ENCODE measurements at places on chromosomes 6 and 20.

GRCh38 chr20:56626367-56627121 lies 2.6 kb upstream of the TFAP2C start:
- DNase-seq: peak; percentile 52

DNA sequence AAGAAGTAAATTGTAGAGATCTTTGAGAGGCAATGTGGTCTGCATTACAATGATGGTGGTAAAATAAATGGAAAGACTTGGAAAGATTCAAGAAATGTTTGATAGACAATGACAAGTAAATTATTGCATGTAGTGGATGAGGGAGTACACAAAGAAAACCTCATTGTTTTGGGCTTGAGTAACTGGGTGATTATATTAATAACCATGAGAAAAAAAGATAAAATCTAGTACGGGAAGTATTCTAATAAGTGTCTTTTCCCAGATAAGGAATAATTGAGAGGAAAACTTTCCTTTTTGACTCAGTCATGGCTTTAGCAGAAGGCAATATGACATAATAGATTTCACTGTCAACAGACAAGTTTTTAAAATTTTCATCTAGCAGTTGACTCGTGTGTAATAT lies 993.0 kb downstream of the EYS start:
- DNase-seq: no peak

DNA sequence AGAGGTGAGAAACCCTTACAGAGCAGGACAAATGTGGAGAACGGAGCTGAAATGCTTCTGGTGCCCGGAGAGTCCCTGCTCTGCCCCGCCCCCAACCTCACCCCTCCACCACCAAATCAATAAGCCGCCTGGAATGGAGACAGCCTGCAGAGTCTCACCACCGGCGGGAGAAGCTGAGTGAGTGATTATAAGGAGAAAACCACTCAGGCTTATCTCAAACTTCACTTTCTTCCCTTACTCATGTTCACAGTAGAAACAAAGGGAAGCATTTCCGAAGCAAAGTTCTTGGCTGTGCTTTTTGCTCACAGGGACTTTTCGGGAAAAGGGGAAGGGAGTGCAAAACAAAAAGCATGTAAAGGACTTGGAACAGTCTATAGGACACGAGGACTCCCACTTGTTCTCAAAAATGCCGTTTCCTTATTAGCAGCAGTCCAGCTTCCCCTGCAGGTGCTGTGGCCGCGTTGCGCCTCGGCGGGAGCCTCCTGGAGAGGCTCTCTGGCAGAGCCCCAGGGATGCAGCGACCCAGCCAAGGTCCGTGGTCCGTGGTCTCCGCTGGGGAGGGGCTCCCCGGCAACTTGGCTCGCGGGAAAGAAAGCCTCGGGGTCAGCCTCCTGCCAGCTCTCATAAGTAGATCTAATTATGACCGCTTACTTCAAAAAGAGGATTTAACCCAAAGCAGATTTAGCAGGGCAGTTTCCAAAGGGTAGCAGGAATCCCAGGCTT lies 64.8 kb upstream of the TMEM30A start:
- DNase-seq: peak; percentile 36

GRCh38 chr6:156851454-156851921 lies 74.3 kb downstream of the ARID1B start:
- DNase-seq: no peak

GRCh38 chr6:91505199-91505598 lies 918.3 kb upstream of the MAP3K7 start:
- no peak for DNase-seq

DNA sequence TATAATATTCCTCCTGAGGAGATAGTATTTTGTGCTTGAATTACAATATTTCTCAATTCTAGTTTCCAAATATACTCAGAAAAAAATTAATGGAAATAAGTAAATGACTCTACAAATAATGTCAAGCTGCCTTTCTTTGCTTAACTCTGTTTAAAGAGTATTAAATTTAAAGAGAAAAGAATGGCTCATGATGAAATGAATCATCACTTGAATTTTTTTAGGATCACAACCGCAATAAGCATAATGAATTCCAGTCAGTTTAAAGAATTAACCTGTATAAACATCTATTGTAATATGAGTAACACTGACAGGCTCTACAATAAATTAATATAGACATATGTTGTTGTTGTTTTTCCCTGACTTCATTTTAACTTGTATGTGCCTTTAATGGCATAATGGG lies 266.2 kb upstream of the ADGRB3 start:
- no peak for DNase-seq

- DNase-seq: no peak
These were observed 144.8 kb downstream of the MOXD1 start for GRCh38 chr6:132256457-132256856.

DNA sequence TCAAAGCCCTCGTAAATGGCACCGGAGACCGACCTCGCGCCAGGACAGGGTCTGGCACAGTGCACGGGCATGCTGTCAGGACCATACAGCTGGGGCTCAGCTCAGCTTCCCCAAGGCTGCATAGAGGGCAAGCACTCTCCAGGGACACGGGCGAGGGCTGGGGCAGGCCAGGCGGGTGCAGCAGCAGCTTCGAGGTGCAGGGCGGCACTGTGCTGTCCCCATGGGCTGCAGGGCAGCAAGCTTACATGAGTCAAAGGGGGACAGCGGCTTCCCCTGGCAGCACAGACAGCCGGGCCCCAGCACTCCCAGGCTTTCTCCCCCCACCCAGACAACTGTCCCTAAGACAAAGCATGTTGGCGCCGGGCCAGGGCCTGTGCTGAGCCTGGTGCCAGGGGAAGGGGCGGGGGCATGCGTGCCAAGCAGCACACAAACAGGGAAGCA lies 25.7 kb downstream of the PSMG4 start:
- no peak for DNase-seq

- no peak for DNase-seq
These were observed 258.0 kb downstream of the KHDC1L start for GRCh38 chr6:72967329-72967728.

GRCh38 chr6:111626441-111626840 lies 20.8 kb upstream of the TRAF3IP2 start:
- DNase-seq: peak; percentile 40

- peak; percentile 81 for DNase-seq
These were observed 71.3 kb upstream of the IYD start for GRCh38 chr6:150297327-150298029.

- no peak for DNase-seq
These were observed 26.2 kb downstream of the PSMF1 start for GRCh38 chr20:1144401-1145172.

GRCh38 chr20:16205507-16205906 lies 367.7 kb downstream of the KIF16B start:
- DNase-seq: peak; percentile 24

- DNase-seq: no peak
These were observed 11.7 kb upstream of the TREM2 start for GRCh38 chr6:41174610-41175009.

DNA sequence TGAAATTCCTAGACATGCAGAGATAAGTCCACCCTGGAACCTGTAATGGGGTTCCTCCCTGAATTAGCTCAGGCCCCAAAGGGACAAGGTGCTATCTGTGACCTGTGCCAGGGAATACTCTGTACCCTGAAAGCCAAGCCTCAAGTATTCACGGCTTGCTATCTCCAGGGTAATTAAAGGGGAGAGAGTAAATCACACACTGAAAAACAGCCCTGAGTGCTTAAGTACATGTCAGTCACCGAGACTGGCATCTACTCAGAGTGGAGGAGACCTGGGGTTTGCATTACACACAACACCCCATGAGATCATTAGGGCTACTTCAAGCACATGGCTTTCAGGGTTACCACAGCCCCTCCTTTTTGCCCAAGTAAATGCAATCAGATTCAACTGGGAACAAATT lies 188.1 kb downstream of the CD83 start:
- no peak for DNase-seq

DNA sequence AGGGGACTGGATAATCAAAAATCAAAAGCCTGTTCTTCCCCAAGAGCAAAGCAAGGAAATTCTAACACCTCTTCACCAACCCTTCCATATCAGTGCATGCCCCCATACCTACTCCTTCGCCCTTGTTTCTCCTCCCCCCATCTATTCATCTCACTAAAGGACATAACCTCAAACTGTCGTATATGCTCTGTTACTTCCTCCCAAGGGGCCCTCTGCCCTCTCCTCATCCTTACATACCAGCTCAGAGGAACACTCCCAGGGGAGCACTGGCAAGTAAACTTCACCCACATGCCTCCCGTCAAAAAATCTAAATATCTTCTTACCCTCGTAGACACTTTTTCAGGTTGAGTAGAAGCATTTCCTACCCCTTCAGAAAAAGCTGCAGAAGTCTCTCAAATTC lies 9.4 kb upstream of the ADTRP start:
- no peak for DNase-seq

DNA sequence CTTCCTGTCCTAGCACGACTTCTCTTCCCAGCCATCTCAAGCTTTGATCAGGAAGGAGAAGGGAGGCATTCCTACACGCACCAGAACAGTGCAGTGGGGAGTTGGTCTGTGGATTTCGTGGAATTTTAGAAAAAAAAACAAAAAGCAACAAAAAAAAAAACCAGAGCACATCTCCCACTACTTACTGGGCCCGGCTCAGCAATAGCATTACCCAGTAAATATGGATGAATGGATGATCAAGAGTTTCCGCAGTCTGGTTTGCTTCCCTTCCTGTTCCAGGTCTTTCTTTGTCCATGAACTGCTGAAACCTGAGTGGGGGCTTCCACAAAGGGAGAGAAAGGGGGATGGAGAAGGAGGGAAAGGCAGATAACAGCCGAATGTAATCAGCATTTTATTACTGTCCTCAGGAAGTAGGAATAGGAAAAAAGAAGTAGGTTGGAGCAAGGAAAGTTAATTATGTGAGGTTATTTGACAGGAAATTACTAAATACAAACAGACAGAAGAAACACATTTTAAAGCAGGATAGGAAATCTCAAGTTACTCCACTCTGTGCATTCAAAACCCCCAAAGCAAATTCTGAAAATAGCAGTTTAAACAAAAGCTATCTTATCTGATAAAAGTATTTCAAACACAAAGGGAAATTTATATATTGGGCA lies 349.0 kb downstream of the PRL start:
- DNase-seq: no peak

GRCh38 chr6:137230547-137230946 lies 11.4 kb upstream of the IFNGR1 start:
- DNase-seq: no peak

DNA sequence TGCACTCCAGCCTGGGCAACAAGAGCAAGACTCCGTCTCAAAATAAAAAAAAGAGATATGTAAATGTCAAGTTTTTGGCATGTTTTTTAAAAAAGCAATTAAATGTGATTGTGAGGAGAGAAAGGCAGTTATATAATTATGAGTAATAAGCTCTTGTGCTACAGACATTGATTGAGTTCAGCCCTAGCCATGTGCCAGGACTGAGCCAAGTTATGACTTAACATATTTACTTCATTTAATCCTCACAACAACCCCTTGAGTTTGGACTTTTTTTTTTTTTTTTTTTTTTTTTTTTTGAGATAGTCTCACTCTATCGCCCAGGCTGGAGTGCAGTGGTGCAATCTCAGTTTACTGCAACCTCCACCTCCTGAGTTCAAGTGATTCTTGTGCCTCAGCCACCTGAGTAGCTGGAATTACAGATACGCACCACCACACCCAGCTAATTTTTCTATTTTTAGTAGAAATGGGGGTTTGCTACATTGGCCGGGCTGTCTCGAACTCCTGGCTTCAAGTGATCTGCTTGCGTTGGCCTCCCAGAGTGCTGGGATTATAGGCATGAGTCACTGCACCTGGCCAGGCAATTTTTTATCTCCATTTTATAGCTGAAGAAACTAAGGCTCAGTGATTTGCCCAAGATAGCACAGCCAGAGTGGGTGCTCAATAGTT lies 15.0 kb upstream of the CSE1L start:
- peak; percentile 52 for DNase-seq
